ENCODE measurements at places on chromosomes 13 and 19.

DNA sequence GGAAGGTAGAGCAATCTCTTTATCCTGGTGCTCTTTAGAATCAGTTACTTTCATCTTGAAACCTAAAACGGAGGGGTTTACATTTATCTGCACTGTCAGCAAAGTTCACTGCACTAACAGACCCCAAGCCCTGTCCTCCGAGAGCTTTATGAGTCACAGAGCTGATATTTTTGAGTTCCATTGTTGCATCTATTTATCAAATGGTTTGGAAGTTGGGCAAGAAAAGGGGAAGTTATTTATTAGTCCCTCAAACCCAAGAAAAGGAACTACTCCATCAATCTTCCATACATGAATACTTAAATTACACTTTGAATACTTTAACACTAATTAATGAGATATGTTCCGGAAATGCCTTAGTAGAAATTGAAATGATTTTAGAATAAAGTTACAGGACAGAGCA lies 55.5 kb downstream of the EDNRB start:
- DNase-seq: no peak

- DNase-seq: no peak
Observed at GRCh38 chr13:104442536-104442935, 1376.3 kb upstream of the SLC10A2 start.

- peak; percentile 90 for DNase-seq
Observed at GRCh38 chr19:35346193-35347052, 1.3 kb upstream of the FFAR1 start.

DNA sequence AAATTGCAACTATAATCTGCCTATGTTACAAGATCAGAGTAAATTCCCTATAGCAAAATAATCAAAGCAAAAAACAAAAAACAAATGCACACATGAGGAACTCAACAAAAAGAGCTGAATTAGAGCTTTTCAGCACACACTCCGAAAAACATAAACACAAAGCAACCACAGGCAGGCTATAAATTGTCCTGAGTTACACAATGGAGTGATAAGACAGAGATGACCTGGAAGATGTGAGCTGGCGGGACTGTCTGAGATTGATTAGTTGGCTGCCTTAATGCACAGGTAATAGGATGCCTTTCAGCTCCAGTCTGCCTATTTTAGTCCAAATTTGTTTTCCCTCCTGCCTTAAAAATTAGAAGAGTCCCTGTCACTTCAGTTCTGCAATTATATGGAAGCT lies 159.0 kb upstream of the FNDC3A start:
- no peak for DNase-seq

DNA sequence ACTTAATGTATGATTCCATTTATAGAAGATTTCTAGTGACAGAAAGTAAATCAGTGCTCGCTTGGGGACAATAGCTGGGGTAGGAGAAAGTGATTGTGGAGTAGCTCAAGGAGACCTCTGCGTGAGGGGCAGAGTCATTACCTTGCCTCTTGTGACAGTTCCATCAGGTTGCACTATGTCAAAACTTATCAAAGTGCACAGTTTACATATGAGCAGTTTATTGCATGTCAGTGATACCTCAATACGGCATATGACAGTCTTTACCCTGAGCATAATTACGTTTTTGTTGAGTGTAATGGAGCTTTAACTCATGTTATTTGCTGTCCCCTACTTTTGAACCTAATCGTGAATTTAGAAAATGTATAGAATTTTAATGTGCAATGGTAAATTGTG lies 15.0 kb downstream of the ARHGEF7 start:
- DNase-seq: no peak
